Stimulated activated CD4-positive, alpha-beta T cell treated with anti-CD3 and anti-CD28 coated beads, TNF-alpha, amount 100 ng/mL, for 1 hour (primary cell): ENCODE measurements at places on chromosomes 13 and 19.

GRCh38 chr19:7540761-7541474 lies 5.4 kb downstream of the PNPLA6 start:
- no peak for DNase-seq

DNA sequence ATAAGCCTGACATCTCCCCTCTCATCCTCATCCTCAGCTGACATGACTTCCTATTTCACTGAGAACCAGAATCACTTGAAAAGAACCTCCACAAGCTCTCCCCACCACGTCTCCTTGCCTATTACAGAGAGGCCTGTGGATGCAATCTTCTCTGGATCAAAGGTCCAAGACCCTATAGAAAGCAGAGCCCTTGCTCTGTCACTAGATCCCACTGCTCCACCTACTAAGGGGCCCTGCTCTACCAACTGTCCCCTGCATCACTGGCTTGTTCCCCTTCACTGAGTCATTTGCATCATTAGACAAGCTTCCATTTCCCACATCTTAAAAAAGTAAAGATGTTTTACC lies 40.8 kb downstream of the RCBTB2 start:
- no peak for DNase-seq

- no peak for DNase-seq
Observed at GRCh38 chr13:91278888-91279287, 68.6 kb upstream of the MIR17HG start.

DNA sequence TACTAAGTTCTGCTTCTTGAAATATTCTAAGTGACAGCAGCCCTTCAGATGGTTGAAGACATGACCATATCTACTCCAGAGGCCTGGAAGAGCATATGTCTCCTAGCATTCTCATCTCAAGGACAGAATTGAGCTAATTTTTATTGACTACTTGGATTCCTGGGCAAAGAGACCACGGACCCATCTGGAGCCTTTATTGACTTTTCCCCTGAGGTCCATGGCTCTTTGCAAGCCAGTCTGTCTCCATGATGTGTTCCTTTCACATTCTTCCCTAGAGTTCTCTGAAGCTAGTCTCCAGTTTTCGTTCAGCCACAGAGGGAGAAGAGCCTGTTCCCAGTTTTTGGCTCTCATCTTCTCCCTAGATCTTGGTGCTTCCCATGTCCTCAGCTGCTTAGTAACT lies 202.7 kb downstream of the PCCA start:
- no peak for DNase-seq

DNA sequence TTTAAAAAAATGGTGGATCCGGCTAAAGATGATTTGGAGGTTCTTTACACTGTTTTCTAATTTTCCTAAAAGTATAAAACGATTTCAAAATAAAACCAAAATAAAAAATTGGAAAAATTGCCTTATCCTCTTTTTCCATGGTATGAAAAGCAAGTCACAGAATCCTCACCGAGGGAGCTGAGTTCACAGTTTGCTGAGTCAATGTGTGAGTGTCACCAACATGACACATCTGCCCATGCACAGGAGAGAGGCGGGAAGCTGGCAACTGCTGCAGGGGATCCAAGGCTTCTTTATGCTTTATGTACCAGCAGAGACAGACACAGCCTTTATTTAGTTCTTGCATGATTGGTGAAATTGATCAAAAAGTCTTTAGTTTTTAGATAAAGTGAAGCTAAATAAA lies 157.8 kb downstream of the TNFSF13B start:
- DNase-seq: no peak

DNA sequence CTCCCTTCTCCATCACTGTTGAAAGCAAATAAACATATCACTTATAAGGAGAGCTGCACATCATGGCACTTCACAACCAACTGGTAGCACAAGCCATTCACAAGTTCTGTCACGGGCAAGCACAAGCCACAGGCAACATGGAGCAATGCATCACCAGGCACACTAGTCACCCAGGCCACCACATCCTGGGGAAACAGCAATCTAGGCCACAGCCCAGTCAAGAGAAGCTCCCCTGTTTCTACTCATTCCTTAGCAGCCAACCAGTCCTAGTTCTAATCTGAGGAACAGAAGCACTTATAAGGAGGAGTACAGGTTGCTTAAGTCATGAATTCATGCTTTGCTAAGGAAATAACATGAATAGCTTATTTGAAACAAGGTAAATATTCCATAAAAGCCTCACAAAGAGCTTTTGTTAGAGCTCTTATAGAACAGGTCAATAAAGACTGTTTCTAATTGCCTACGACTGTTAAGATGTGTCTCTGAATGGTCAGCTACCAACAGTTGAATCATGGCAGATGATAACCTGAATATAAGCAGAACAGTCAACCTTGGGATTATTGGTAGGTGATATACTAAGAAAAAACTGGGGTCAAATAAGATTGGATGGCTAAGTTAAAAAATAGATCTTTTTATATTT lies 169.0 kb downstream of the TBC1D4 start:
- no peak for DNase-seq

- no peak for DNase-seq
Observed at GRCh38 chr19:7650148-7650547, 13.2 kb downstream of the STXBP2 start.

- DNase-seq: no peak
Observed at GRCh38 chr13:41402691-41403511, 54.4 kb upstream of the RGCC start.

DNA sequence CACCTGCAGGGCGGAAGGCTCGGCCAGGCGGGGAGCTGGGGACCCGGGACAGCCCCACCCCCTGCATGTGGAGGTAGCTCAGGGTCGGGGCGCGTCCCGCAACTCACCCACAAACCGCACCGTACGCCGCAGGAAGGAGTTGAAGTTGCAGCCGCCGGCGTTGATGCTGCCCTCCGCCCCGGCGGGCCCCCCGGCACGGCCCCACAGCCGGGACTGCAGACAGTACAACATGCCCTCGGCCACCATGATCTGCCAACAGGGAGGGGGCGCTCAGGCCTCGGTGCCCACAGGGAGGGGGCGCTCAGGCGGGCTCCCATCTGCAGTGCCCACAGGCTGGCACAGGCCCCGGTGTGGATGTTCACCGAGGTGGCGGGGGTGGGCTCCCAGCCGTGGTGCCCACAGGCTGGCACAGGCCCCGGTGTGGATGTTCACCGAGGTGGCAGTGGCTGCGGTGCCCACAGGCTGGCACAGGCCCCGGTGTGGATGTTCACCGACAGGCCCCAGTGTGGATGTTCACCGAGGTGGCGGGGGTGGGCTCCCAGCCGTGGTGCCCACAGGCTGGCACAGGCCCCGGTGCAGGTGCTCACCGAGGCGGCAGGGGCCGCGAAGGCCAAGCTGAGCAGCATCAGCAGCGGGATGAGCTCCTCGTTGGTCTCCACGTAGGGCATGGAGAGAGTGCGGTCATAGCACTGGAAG lies 6.5 kb downstream of the PLPPR3 start:
- DNase-seq: no peak

- DNase-seq: no peak
Observed at GRCh38 chr13:74966275-74966674, 515.7 kb downstream of the TBC1D4 start.

- no peak for DNase-seq
Observed at GRCh38 chr19:45254044-45254531, 3.0 kb downstream of the MARK4 start.

GRCh38 chr13:52405369-52405766 lies 604 bp downstream of the THSD1 start:
- no peak for DNase-seq

DNA sequence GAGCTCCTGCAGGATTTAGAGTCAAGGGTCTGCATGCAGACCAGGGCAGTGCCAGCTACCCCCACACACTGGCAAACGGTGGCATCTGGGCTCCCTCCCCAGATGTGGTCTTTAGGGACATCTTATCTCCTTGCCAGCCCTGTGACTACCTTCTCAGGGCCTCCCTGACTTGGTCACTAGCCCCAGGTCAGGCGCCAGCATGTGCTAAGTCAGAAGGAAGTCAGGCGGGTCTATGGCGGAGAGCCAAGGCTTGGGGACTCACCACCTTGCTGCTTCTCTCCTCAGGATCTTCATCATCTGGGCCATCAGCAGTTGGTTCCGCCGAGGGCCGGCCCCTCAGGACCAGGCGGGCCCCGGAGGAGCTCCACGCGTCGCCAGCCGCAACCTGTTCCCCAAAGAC lies 17.6 kb downstream of the CLPTM1 start:
- DNase-seq: no peak

DNA sequence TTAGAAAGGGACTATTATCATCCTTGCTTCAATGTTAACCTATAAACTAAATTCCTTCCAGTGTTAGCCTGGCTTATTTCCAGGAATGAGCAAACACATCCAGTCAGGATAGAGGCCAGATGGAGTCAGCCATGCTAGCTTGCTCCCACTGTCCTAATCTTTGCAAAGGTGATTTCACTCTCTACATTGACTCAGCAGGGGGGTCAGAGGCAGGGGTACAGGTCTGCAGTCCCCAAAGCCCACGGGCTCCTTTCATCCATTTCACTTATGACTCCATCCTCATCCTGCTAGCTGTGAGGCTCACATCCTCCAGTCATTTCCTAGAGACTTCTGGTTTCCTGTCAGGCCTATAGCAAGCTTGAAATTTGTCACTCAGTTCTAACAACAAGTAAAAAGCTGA lies 63.4 kb upstream of the CEACAM8 start:
- DNase-seq: no peak

DNA sequence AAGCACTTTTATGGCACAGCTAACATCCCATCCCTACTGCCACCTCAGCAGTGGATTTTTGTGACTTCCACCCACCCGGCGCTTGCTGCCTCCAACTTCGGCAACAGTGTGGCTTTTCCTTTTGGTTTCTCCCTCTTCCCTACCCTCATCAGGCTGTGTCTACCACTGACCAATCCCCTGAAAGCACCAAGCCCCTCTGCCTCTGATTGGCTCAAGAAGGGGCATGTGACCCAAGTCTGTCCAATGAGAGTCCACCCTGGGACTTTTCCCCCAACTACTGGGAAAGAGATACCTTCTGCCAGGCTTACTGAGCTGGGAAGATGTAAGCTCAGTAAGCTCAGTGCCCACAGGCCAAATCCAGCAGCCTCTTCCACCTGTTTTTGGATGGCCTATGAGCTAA lies 5.8 kb downstream of the SMIM7 start:
- no peak for DNase-seq

GRCh38 chr19:4086411-4086867 lies 19.7 kb upstream of the ZBTB7A start:
- DNase-seq: no peak

DNA sequence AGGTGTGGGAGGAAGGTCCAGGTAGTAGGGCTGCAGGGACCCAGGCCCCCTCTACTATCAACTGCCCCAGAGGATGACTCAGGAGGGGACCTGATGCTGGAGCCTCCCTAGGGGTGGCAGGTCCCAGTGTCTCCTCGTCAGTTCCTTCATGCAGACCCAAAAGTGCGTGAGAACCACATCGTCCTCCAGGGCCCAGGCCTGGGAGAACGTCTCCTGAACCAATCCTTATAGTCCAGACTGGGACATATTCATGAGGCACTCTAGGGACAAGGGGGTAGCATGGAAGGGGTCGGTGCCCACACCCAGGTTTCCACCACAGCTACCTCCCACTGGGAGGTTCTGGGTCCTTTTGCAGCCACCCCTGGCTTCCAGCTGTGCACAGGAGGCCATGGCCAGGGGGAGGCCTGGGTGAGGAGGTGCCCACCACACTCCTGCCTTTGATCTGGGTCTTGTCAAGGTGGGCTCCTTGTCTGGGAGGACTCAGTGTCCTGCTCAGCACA lies 38.0 kb upstream of the TPM4 start:
- DNase-seq: no peak

DNA sequence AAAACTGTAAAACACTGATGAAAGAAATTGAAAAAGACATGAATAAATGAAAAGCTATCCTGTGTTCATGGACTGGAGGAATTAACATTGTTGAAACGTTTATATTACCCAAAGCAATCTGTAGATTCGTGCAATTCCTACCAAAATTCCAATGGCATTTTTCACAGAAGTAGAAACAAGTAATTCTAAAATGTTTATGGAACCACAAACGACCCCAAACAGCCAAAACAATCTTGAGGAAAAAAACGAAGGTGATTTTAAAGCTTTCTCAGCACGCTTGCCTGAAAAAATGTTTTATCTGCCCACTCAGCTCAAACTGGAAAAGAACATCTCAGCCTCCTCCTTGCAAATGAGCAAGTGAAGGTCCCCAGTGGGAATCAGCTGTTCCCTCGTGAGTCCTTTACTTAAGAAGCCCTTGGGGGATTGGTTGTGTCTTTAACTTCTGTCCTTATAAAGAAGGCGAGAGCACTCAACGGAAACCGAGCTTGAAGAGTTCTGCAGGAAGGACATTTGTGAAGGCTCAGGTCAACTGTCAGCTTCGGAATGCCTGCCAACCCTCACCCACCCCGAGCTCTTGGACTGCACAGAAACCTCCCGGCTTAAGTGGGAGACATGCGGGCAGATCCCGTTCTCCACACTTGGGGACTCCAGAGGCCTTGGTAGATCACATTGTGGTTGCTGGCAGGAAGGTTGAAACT lies 256.0 kb upstream of the IRS2 start:
- no peak for DNase-seq

- no peak for DNase-seq
Observed at GRCh38 chr13:27113436-27113835, 58.2 kb downstream of the USP12 start.

DNA sequence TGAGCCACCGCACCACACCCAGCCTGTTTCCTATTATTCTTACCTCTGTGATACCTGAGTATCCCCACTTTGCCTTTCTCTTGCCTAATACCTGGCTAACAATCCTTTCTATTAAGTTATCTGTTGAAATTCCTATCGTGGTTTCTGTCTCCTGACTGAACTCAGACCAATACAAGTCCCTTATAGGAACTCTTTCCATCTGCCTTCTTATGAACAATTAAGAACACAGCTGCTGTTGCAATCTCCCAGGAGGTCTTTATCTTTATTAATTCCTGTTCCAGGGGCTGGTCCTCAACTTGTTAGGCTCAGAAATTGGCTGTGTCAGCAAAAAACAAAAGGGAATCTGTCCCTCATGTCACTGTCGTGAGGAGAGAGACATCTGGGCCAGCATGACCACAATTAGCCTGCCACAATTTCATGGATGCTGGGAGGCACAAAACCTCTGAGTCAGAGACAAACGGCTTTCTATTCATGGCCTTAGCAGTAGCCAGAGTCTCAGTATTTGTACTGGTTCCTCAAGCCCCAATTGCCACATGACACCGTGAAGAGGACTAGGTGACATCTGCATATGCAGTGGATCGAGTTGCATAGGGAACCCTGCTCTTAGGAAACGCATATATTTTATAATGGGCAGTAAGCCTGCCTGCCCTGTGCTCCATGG lies 58.2 kb downstream of the NUFIP1 start:
- DNase-seq: no peak

GRCh38 chr19:37933937-37934358 lies 26.9 kb downstream of the SIPA1L3 start:
- no peak for DNase-seq

DNA sequence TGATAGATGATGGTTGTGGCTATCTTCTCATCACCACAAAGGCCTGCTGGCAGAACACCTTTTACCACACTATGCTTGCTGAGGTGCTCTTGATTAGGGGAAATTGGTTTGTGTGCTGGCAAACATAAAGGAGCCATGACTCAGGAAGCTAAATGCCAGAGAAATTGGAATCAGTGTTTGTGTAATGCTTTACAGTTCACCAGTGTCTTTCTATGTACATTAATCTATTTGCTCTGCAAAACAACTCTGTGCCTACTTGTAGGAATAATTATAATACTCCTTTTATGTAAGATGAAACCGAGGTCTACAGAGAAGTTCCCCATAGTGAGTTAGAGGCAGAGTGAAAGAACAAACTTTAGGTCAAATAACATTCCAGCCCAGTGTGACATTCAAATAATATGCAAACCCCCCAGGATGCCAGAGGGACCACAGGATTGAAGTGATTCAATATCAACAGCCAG lies 390.5 kb upstream of the HTR2A start:
- no peak for DNase-seq

GRCh38 chr13:98486412-98486811 lies 90.5 kb downstream of the STK24 start:
- DNase-seq: no peak
